Astrocyte (in vitro differentiated cells and primary cell): ENCODE measurements at places on chromosomes 16 and 17. TPM values are rescaled to one million over a fixed set of nuclear protein-coding genes. Genes with fewer than 3 reads are reported as not detected.

- no peak for DNase-seq
Observed at GRCh38 chr16:17921357-17921978, 415.1 kb downstream of the NPIPA8 start.

DNA sequence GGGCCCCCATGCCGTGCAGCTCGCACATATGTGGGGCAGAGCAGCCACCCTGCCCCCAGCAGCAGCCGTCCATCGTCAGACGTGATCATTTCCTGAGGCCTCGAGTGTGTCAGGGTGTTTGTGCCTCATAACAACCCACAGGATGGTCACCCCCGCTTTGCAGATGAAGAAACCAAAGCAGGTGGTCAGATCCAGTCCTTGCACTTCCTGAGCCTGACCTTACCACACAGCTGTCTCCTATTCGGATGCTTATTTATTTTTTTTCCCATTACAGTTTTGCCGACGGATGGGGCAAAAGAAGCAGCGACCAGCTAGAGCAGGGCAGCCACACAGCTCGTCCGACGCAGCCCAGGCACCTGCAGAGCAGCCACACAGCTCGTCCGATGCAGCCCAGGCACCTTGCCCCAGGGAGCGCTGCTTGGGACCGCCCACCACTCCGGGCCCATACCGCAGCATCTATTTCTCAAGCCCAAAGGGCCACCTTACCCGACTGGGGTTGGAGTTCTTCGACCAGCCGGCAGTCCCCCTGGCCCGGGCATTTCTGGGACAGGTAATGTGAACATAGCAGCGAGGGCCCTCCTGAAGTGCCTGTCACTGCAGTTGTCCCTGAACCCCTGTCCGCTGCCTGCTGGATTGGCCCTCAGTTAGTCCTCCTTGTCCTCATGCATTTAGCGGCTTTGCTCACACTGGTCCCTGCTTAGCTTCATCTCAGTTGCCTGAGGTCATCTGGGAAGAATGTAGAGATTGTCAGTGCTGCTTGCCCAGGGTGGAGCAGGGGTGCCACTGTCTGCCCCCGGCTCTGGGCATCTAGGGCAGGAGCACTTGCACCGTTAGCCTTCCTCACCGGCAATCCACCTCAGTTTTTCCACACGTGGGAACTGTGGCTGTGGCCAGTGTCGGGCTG, 1.4 kb downstream of the MPG start:
- no peak for DNase-seq

Gene CMIP
- total RNA-seq = 64.5 and 71.5 TPM in 2 replicates

Gene GPRC5B
- 9.3 TPM in 2 replicates for total RNA-seq

Gene ZNF48
- total RNA-seq = 16.0 and 19.5 TPM in 2 replicates
